ENCODE measurements at places on chromosomes 3 and 15.

DNA sequence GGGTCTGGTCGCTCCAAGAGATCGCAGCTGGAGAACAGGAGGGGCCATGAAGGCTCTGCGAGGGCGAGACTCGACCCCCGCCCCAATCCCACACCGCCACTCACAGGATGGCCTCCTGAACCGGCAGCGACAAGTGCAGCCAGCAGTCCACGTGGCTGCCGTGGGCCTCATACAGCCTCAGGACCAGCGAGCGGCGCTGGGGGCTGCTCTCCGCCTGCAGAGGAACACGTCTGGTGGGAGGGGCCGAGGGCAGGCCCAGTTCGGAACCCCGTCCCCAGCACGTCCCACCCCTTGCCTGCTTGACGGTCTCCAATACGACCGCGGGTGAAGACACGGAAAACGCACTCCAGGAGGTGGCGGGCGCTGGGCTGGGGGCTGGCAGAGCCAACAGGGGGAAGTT is 9.2 kb downstream of the NEIL1 start:
- no peak for DNase-seq

GRCh38 chr3:45120359-45121158 is 25.6 kb downstream of the CDCP1 start:
- no peak for DNase-seq

DNA sequence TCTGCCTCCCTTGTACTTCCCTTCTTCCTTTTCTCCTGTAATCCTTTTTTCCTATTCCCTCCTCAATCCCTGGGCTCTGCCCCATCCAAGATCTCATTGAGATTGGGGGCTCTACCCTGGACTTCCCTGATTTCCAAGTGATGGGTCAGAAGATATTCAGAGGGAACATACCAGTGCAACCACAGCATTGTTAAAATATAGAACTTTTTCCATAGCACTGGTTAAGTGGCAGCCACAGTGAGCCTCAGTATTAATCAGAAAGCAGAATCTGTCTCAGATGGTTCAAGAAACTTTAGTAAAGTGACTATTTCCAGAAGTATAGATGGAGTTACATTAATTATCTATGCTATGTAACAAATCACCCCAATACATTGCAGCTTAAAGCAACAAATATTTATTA is 18.7 kb upstream of the SCN10A start:
- DNase-seq = no peak

GRCh38 chr15:86162641-86163040 is 83.0 kb downstream of the AGBL1 start:
- no peak for DNase-seq

- no peak for DNase-seq
Observed at GRCh38 chr3:77137559-77137958, 97.7 kb downstream of the ROBO2 start.

DNA sequence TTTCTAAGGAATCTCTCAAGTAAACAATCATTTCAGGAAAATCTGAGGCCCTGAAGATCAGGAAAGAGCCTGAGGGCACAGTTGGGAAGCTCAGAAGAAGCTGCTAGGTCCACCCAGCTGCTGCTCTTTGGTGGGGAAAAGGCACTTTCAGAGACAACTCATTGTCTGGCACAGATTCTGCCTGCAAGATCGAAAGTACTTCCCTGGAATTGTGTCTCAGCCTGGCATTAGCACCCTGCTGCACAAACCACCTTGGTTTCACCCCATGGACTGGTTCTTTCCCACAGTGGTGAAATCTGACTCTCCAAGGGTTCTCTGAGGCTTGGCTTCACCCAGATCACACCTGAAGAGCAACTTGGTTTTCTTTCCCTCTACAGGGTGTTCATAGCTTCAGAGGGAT is 18.7 kb downstream of the THRB start:
- no peak for DNase-seq

DNA sequence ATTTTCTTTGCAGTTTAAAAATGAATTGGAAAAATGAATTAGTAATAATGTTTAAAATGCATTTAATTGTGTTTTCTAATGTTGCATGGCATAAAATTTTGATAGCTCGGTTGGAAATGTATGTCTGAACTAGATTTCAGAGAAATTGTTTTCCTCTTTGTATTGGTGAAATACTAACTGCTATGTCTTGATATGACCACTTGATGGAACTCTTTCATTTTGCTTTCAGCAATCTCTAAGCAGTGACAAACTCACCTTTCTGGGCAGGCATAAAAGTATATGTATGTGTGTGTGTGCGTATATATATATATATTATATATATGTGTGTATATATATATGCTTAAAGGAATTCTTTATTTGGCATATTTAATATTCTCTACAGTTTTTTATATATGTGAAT is 239.3 kb upstream of the ZNF717 start:
- DNase-seq = no peak

DNA sequence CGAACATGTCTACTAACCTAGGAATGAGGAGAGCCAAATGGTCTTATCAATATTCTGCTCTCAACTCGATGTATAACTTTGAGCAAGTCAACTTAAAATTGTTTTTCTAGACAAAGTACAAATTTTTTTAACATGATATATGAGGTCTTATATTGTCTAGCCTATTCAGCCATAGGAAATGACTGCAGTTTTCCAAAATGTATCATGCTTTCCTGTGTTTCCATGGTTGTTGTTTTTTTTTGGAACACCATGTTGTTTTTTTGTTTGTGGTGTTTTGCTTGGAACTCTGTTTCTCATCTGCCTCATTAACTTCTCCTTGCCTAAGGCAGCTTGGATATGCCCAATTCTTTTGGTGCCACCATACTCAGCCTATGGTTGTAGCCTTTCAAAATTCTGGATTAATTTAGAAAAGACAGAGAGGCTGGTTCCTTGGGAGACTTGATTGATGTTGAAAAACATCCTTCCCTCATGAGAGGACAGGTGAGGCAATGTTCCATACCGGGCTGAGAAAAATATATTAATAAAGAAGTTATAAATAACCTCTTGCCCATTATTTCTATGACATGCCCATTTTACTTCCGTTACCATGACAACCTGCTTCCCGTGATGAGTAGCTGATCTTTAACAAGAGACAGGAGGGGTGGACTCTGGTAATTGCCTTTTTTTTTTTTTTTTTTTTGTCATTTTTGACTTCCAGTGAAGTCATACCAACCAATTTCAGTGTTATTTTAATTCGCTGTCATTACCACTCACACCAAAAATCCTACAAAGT is 687.9 kb upstream of the GRM7 start:
- DNase-seq = no peak

DNA sequence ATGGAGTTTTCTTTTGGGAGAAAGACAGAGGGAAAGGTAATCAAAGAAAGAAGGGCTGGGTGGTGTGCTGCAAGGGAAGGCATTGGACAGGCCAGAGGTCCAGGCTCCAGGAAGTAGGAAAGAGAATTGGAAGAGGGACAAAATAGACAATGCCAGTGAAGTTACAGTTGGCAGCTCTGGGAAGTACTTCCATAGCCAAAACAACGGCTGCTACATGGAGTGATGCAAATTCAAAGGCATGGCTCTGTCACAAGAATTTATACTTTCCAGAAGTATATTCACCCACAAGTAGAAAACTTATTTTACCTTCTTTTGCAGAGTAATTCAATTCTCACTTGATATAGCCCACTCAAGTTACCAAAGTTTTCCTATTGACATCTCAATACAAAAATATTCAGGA is 191.5 kb downstream of the TNIK start:
- DNase-seq = no peak

DNA sequence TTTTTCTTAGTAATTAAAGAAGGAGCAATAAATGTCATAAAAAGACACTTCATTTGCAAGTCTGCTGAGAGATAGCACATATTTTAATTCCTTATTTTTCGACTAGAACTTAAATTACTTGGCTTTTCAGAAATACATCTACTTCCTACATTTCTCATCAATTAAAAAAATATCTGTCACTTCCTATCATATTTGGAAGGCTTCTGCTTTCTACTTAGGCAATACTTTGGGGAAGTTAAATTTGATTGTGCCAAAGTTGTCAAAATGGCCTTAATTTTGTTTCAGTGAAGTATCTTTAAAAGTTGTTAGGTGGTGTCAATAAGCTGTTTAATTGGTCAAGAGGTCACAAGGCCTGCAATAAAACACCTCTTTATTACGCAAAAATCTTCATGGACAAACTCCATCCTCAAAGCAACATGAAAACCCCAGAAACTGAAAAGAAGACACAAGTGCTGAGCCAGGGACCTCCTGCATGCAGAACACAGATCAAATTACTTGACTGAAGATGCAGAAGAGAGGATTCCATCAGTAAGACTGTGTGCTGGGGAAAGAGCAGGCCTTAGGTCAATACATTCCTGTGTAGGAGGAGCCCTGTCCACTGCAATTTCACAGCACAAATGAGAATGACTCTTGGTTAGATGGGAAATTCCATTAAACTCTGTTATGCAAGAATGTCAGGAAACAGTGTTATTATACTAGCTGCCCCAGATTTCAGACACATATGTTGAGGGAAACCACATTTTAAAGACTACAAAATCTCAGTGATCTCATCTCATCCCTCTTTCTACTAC is 48.0 kb upstream of the FSTL1 start:
- no peak for DNase-seq

GRCh38 chr3:69776289-69776688 is 37.0 kb downstream of the MITF start:
- no peak for DNase-seq

- DNase-seq = no peak
Observed at GRCh38 chr3:21781355-21781754, 30.3 kb upstream of the ZNF385D start.

DNA sequence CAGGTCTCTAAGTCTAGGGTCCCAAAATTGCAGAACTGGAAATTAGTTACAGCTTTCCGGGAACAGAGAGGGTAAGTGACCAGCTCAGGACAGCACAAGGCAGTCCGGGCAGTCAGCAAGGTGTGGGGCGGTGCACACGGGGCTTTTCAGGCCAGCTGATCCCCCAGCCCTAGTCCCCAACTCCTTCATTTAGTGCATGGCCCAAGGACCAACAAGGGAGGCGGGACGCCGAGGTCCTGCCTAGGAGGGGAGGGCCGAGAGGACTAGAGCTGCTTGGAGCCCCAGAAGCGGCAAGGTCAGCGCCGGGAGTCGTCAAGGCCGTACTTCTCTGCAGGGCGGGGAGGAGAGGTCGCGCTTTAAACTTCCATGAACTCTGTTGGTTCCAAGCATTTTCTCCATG is 2.0 kb upstream of the PDE8A start:
- no peak for DNase-seq

GRCh38 chr3:129481766-129482332 is 41.8 kb downstream of the IFT122 start:
- peak; percentile 50 for DNase-seq

DNA sequence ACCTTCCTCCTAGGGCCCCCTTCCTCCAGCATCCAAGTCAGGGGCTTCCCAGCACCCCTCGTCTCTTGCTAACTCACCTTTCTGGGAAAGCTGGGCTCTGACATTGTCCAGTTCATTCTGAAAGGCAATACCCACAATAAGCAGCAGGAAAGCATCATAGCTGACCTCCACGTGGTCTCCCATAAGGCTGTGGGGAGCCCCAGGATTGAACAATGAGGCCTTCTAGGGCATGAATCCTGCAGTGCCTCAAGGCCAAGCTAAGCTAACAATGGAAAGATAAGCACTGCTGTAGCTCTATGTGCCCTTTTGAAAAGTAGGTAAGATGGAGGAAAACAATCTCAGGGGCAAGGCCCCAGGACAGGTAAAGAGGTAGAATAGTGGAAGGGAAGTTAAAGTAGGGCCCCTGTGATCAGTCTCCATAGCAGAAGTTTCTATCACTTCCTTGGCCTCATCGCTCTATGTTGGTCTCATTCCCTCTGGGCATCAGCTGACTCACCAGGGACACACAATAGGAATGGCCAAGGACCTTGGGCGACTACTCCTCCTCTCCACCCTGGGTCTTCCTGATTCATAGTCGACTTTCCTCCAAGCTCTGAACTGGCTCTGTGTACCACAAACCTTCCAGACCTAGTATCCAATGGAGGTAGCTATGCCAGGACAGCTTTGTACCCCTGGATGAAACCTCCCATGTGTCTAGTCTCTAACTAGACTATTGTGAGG is 11.7 kb downstream of the TRAIP start:
- no peak for DNase-seq

GRCh38 chr3:181696626-181697230 is 15.0 kb upstream of the SOX2 start:
- DNase-seq = no peak

DNA sequence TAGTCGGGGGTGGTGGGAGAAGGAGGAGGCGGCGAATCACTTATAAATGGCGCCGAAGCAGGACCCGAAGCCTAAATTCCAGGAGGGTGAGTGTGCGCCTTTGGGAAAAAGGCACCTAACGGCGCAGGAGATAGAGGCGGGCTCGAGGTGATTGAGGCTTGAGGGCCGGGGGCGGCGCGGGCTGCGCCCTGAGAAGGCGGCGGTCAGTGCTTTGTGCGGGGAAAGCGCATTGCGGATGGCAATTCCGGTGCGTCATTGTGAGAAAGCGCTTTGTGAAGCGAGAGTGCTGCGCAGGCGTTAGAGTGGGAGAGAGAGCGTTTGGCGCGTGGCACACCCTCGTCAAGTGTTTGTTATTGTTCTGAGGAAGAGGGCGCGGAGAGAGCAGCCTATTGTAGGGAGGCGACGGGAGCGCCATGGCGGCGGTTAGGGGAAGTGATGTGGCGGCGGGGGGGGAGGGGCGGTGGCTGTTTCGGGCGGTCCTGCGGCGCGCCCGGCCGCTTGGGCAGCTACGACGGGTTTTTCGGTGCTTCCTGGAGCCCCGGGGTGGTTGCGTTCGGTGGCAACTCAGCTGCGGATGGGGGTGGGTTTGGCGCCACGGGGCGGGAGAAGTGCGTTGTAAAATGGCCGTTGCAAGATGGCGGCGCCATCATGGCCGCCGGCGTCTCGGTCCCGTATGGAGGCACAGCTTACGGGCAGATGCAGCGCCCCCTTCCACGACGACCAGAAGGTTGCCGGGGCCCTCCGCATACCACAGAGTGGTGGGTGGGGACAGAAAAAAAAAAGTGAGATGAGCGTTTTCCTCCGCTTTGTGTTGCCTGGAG is 492 bp downstream of the MORF4L1 start:
- DNase-seq = peak; percentile 86

GRCh38 chr3:138180375-138181029 is 5.8 kb upstream of the DBR1 start:
- DNase-seq = no peak

DNA sequence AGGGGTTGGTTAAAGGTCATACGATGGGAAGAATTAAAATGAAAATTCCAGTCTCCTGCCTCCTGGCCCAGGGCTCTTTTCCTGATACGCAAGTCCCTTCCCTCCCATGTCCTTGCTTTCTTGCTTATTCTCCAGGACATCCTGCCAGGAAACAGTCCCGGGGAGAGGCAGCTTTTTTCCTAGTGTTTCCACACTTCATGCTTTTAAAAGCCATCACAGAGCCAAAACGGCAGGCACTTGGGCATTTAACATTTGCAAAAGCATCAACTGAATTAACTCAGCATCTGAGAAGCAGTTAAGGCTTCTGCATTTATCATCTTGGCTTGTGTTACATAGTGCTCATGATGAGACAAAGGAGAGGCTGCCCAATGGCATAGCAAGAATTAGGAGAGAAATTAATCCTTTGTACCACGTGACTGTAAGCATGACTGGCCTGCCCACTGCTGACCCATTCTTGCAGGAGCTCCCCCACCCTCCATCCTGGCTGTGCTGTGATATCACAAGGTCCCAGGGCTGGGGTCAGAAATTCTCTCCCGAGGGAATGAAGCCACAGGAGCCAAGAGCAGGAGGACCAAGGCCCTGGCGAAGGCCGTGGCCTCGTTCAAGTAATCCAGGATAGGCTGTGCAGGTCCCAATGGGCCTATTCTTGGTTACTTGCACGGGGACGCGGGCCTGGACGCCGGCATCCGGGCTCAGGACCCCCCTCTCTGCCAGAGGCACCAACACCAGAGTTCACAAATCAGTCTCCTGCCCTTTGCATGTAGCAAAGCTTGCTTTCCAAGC is 21.6 kb upstream of the VILL start:
- DNase-seq = no peak

Data from activated T-cell treated with anti-CD3 and anti-CD28 coated beads, Interleukin-2, amount 50 U/mL, for 1 hour (primary cell).